Suprapubic skin (tissue), 4 donors: ENCODE measurements at places on chromosomes 3 and 15. TPM values are rescaled to one million over a fixed set of nuclear protein-coding genes. Genes with fewer than 3 reads are reported as not detected.

LNP1 gene
- total RNA-seq: 0.64 TPM

BFSP2 gene
- total RNA-seq: 2.3 TPM

PODXL2 gene
- total RNA-seq: 8.0 TPM

- no peak for DNase-seq
- H3K36me3 ChIP-seq: no peaks in the 10 kb centered on the region
- H3K27me3 ChIP-seq: peaks cover 16% of the 10 kb centered on the region
- no peak overlapping the region for H3K27ac ChIP-seq
- H3K4me3 ChIP-seq: no peak overlapping the region
Measured at GRCh38 chr15:47721676-47722075, 4.4 kb downstream of the SEMA6D start.

DNA sequence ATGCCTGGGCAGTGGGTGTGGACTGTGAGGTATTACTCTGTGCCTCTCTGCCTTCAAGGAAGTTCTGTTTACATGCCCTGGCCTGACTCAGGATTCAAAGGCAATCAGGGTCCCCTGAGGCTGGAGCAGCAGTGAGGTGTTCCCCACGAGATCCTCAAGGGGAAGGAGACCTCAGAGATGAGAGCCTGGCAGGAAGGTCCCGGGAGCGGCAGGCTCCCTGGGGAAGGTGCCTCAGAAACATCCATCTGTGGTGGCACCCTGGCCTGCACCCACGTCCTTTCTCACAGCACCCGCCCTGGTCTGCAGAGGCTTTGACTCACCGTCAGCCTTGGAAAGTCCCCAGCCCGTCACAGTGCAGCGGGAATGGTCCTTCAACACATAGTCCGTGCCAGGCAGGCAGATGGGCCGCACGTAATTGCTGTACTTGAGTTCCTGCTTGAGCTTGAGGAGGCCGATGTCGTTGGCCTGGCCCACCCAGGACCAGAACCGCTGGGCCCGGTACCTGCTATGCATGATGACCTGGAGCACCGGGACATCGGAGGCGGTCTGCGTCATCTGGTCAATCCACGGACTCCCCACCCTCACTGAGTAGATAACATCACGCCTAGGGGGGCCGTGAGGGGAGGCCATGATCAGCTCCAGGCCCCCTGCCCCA, 3.6 kb downstream of the PRSS50 start:
- DNase-seq: no peak
- H3K27ac ChIP-seq: no peak overlapping the region
- no peak overlapping the region for H3K4me3 ChIP-seq

GRCh38 chr15:56185980-56186379, 57.7 kb downstream of the RFX7 start:
- H3K36me3 ChIP-seq: no peaks in the 10 kb centered on the region
- H3K27me3 ChIP-seq: no peaks in the 10 kb centered on the region
- DNase-seq: no peak
- H3K4me3 ChIP-seq: no peak overlapping the region
- no peak overlapping the region for H3K27ac ChIP-seq

DNA sequence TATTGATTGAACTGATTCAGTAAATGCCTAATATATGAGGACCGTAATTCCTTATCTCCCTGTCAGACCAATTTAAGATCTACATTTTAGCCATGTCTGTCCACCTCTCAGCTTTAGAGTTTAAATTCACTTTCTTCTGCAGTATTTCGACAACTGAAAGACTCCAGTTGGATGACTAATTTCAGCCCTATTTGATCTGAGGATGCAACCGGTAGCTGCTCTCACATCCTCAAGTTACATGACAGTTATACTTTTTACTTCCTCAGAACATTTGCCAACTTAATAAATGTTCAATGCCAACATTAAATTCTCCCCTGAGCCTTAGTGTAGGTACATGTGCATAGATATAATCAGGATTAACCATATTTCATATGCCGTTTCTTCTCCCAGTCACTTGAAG, 2.5 kb upstream of the HHLA2 start:
- no peaks in the 10 kb centered on the region for H3K4me1 ChIP-seq
- no peak for DNase-seq
- no peaks in the 10 kb centered on the region for H3K36me3 ChIP-seq
- no peak overlapping the region for H3K27ac ChIP-seq
- no peaks in the 10 kb centered on the region for H3K27me3 ChIP-seq

- no peaks in the 10 kb centered on the region for H3K27me3 ChIP-seq
- DNase-seq: no peak
- H3K36me3 ChIP-seq: no peaks in the 10 kb centered on the region
- no peak overlapping the region for H3K4me3 ChIP-seq
- peaks cover 3% of the 10 kb centered on the region for H3K4me1 ChIP-seq
Measured at GRCh38 chr3:71958533-71958932, 173.6 kb upstream of the PROK2 start.
